ENCODE measurements at places on chromosomes 7 and 10.

DNA sequence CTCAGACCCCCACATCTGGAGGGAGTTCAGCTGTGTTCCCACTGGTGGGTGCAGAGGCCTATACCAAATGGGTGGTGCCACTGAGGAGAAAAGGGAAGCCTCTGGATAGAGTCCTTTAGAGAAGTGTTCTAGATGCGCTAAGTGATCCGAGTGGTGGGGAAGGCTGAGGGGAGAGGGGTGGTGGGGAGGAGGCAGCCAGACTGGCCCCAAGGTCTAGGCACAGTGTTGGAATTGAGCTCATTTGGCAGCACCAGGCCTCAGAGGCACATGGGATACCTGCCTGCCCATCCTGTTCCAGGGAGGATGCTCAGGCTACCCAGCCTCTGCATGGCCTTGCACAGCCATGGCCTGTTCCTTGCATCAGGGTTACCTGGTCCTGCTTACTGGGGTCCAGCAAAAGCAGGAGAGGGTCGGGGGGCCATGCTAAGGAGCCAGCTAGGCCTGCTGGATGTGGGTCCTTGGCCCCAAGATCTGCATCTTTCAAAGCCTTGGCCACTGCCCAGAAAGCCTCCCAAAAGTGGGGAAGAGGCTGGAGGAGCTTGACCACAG is 99.6 kb downstream of the NEURL1 start:
- no peak for DNase-seq

DNA sequence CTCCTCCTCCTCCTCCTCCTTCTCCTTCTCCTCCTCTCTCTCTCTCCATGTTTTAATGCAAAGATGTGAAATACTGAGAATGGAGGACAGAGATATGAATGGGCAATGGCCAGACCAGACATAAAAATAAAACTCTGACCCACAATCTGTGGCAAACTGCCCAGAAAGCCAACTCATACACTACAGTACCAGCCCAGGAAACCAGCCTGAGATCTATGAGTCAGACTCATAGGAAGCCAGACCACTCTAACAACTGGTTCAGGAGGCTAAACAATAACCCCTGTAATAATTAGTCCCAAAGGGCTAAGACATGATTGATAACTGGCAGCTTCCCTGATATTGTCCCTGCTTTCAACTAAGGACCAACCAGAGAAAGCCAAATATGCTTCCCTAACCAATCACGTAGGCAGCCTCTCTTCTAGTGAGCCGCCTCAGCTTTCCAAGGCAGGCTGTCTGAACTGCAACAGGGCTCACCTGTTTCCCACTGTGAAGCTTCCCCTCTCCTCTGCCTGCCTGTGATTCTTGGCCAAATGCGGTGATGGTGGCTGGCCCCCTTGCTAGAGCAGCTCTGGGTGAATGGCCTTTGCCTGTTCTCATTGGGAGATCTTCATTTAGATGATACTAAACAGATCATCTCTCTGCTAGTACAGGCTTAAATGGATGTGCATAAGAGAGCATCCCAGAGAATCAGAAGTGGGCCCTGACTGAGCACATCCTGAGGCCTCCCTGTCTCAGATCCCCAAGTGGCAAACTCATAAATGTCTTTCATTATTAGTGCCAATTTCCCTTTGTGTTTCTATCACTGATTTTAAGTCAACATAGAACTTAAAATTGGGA is 817.6 kb downstream of the TNS3 start:
- no peak for DNase-seq

GRCh38 chr10:62815381-62816075 is 638 bp downstream of the EGR2 start:
- DNase-seq: peak; percentile 50

DNA sequence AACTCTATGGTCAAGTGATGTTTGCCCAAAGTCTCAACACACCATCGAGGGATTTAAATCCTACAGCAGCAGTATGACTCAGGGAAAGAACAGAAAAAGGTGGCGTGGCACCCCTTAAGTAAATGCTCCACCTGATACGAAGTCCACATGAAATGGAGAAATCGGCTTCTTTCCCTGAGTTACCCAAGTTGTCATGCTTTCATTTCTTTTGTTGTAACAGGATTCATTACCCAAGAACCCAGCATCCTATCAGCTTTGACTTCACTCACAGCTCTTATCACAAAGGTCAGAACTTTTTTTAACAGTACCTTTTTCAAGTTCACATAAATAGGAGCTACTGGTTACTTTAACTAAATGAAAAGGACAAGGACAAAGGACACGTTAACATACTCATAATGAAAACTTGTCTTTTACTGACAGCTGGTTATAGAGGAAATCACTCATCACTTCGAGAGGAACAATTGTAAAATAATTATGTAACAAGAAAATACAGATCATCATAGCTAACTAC is 219.8 kb upstream of the FRMD4A start:
- no peak for DNase-seq

- DNase-seq: no peak
These were observed 102.4 kb downstream of the ICA1 start for GRCh38 chr7:8159595-8159994.

DNA sequence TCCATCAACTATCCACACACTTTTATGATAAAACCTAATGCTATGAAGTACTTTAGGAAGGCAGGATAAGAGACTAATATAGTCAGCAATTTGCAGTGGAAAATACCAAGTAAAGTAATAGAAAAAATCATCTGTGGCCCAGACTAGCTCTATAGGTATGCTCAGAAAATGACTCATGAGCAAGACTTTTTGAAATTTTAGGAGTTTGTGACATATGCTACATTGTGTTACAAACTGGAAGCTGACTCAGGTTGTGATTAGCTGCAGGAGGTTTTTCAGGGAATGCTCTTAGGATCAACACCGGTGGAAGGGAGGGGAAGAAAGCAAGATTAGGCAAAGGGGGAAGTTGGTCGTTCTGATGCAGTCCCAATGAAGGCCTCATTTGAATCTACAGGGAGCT is 56.1 kb downstream of the FEZF1 start:
- DNase-seq: no peak

DNA sequence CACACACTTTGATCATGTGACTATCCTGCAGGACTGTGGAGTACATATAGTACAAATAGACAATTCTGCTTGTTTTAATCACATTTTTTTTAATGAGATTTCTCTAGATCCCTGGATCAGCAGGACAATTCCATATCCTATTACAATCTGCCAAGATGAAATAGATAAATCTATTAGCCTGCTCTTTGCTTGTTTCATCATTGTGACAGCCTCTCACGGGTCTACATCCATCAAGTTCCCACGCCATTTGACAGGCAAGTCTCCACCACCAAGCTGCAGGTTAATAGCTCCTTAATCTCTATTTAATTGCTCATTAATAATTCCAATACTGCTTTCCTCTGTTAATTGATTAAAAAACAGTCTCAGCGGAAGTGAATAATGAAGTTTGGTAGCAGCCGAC is 671.5 kb downstream of the CCSER2 start:
- DNase-seq: no peak

- no peak for DNase-seq
These were observed 384.9 kb upstream of the PFKP start for GRCh38 chr10:2682491-2682890.

DNA sequence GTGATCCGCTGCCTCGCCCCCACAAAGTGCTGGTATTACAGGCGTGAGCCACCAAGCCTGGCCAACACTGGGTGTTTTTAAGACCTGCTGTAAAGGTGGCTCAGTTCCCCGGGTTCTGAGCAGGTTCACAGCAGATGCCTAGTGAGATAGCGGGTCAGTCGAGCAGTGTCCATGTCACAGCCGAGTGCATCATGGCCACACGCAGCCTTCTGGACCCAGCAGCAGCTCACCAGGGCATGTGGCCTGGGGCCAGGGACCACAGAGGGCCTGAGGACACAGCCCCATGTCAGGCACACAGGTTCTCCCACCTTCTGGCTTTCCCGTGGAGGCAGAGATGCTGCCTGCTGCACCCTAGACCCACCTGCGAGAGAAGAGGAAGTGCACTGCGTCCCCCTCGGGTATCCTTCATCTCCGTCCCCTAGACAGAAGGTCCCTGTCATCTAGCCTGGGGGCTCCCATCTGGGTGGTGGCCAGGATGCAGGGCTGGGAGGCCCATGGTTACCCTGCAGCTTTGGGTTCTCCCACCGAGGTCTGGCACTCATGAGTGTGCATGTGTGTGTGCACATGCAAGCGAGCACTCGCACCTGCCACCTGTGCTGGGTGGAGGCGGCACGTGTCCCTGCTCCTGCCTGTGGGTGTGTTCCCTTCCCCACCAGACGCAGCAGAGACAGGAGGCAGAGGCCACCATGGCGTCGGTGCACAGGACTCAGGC is 98.6 kb downstream of the NKX6-2 start:
- DNase-seq: no peak

Data from GM23338 (cell line).